ENCODE measurements at places on chromosomes 5 and 9. TPM values are rescaled to one million over a fixed set of nuclear protein-coding genes. Genes with fewer than 3 reads are reported as not detected.

The HCN1 gene
- not detected for total RNA-seq

The SHC3 gene
- not detected for total RNA-seq

The GRXCR2 gene
- not detected for total RNA-seq

The ANKRD18B gene
- total RNA-seq, result 0.33 TPM

The LVRN gene
- total RNA-seq, result 0.23 TPM

The C5orf52 gene
- not detected for total RNA-seq

The MCTP1 gene
- not detected for total RNA-seq

The FSTL4 gene
- total RNA-seq, result not detected

The DNAJC21 gene
- total RNA-seq, result 54.6 TPM

The PIP5K1B gene
- total RNA-seq, result 0.85 TPM
